ENCODE measurements at places on chromosomes 1 and 21.

- DNase-seq, result no peak
These were observed 2.2 kb downstream of the SFPQ start for GRCh38 chr1:35190784-35191183.

DNA sequence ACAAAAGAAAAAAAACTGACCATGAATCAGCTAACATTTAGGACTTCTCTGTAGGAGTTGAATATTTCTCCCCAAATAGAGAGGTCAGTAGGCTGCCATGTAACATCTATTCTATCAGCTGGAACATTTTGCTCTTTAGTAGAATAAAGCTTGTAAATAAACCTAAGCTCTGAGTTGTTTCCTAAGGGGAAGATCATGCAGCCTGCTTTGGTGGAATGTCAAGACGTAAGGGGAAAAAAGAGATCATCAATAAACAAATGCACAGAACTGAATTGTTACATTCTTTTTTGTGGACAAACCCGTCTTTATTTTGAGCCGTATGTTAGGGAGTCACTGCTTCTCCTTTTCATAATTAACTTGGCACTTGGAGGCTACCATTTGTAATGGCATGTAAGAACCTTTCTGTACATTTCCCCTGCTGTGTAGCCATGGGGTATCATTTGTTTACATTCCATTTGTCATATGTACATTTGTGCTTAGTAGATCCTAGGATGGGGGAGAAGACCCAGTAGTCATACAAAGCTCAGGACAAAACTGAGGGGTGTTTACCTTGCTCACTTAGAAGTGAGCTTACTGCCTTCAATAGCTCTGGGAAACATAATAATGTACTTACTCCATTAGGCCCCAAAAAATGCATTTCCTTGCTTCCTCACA is 10.8 kb upstream of the PALMD start:
- no peak for DNase-seq

DNA sequence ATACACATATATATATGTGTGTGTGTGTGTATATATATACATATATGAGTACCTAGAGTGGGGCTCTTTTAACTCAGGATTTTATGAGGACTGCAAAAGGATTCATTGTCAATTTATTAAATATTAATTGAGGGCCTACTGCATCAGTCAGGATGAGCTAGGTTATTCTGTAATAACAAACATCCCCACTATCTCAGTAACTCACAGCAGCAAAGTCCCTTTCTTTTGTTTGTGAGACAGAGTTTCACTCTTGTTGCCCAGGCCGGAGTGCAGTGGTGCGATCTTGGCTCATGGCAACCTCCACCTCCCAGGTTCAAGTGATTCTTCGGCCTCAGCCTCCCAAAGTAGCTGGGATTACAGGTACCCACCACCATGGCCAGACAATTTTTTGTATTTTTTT is 63.8 kb upstream of the FAM20B start:
- DNase-seq, result no peak

DNA sequence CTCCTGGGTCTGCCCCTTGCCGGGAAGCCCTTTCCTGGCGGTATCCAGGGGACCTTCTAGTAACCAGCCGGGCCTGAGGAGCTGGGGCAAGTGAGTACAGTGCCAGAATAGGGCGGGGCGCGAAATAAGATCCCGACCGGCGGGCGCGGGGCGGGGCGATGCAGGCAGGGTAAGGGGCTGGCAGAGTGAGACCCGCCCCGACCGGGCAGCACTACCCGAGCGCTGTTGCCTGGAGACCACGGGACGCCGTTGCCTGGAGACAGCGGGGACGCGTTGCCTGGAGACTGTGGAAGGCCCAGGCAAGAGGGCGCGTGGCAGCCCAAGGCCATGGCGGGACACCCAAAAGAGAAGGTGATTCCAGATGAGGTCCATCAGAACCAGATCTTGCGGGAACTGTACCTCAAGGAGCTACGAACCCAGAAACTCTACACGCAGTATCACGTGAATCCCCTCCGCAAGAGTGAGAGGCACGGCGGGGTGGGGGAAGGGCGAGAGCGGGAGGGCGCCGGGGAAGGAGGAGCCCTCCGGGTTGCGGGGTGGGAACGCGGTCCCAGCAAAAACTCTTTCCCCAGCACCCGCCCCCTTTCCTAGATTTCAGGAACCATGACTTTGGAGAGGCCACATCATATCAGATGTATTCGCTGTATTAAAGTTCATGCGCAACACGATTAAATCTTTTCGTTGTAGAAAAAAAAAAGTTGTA is 24.3 kb downstream of the EBNA1BP2 start:
- DNase-seq, result no peak

- DNase-seq, result no peak
These were observed 29.8 kb upstream of the IFNGR2 start for GRCh38 chr21:33373451-33373850.

DNA sequence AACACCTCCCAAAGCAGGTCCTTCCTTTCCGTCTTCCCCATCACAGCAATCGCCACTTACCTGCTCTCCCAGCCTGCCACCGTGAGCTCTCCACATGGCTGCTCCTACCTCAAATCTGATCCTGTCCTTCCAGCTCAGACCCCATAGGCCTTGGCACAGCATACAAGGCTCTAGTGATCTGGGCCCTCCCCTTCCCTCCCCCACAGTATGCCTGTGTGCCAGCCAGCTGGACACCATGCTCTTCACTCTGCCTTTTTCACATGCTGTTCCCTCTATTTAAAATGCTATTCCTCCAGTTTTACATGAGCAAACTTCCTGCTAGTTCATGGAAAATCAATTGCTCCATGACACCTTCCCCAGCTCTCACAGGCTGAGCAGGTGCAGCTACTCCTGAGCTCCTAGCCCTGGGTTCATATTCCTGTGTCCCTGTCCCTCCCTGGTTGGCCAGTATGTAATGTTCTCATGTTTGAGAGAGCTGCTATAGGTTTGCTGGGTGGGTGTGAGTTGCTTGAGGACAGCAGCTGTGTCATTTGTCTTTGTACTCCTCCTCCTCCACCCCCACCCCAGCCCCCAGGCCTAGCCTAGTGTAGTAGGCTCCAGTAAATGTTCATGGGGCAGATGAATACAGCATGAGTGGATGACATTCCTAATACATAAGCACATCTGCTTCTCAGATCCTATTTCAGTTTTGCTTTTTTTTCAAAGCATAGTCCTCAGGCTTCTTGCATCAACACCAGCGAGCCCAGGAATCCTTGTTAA is 6.3 kb upstream of the TNNT2 start:
- no peak for DNase-seq

DNA sequence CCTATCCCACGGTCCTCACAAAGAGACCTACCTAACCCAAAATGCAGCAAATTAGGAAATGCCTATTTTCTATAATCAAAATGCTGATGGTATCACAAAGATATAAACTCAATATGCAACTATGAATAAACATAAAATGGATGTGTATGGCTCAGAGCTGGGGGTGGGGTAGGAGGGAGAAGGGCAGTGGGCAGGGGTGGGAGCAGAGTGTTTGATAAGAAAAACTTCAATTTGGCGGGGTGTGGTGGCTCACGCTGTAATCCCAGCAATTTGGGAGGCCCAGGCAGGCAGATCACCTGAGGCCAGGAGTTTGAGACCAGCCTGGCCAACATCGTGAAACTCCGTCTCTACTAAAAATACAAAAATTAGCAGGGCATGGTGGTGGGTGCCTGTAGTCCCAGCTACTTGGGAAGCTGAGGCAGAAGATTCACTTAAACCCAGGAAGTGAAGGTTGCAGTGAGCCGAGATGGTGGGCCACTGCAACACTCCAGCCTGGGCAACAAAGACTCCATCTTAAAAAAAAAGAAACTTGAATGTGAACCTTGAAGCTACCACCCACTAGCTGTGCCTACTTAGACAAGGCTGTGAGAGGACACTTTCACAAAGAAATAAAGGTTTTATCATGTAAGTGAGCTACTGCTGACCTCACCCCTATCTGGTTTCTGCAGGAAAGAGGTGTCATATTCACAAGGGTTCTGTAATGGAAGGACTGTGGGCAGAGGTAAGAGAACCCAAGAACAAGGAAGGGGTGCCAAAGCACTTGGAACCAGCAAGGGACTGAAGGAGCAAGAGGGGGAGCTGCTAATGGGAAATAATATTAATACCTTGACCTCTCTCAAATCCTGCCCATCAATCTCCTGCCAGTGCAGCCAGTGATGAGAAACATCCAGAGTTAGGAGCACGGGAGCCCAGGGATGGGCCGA is 53.0 kb downstream of the HLCS start:
- DNase-seq, result no peak

GRCh38 chr1:98490099-98490498 is 171.4 kb upstream of the SNX7 start:
- DNase-seq, result no peak

DNA sequence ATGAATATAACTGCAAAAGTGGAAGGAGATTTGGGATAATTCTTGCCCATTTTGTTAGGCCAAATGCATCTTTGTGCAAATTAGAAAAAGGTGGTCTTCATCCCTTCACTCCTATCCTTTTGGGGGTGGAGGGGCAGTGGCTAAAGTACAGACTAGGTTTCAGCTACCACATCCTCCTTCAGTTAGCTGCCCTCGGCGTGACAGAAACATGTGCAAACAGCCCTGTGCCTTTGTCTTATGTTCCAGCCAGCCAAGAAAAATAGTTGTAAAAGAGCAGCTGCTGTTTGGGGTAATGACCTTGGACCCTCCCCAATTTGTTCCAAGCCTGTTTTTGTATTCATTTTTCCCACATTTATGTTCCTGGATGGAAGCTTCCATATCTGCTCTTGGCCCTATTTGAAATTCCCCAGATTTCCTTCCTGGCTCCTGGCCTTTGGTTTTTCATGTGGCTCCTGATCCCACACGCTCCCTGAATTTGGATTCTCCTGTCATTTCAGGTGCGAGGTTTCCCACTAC is 8.3 kb upstream of the LGALS8 start:
- no peak for DNase-seq

GRCh38 chr1:156828400-156829124 is 11.9 kb upstream of the SH2D2A start:
- DNase-seq, result no peak

DNA sequence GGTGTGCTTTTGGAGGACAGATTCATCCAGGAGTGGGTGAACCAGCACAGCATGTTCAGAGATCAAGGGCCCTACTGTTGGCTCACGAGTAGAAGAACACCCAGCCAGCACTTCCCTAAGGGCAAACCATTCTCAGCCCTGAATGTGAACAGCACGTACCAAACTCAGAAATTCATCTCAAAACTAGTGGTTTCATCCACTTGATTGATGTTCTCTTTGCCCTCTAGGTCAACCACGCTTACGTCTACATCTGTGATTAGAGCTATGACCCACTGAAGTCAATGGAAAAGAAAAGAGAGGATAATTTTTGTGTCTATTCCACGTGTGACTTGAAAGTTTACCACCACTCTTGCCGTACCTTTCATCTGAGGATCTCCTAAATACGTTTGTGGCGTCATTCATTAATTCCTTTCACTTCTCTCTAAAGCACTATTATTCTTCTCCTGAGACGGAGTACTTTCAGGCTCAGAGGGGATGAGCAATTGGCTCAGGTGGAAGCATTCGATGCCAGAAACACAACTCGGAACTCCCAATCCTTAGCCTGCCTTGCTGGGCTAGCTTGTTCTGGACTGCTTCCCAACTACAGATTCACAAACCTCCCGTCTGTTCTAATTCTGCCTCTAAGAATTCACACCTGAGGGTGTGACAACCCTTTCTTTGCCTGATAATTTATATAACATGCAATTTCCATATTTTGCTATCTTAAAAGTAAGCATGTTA is 57.3 kb upstream of the HIVEP3 start:
- DNase-seq, result no peak

DNA sequence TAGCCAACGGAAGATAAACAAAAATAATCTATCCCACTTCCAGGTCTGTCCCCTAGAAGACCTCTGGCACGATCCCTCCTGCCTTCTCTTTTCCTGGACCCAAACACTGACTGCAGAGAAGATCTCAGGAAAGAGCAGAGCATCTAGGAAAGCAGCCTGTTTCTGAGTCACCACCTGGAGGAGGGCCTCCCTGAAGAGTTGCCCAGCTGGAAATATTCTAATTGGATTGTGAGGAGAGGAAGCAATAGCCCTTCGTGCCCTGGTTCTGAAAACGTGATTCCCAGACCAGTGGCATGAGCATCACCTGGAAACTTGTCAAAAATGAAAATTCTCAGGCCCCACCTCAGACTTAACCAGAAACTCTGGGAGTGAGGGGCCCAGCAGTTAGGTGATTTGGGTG is 411.1 kb downstream of the SETD4 start:
- DNase-seq, result no peak

GRCh38 chr21:28834335-28835238 is 158.1 kb downstream of the LTN1 start:
- DNase-seq, result no peak

Data from T-helper 22 cell (primary cell).